Cerebellar cortex (tissue), 1 donor: ENCODE measurements at places on chromosomes 2 and 18.
A peak's percentile ranks its signal among the peaks of the same experiment; 100 is the strongest.

DNA sequence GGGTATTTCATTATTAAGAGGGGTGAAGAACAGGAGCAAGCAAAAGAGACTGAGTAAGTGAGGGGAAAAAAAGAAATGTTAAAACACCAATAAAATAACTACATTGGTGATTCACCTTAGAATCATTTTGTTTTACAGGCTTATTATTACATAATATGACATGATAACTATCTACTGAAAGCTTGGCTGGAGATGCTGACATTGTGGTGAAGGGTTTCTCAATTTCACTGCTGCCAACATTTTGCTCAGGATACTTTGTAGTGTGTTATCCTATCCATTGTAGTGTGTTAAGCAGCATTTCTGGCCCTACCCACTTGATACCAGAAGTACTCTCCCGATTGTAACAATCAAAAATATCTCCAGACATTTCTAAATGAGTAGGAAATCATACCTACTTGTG, 1564.6 kb upstream of the NXPH2 start:
- DNase-seq = no peak

- DNase-seq = no peak
Measured at GRCh38 chr2:170744248-170745002, 25.8 kb upstream of the ERICH2 start.

DNA sequence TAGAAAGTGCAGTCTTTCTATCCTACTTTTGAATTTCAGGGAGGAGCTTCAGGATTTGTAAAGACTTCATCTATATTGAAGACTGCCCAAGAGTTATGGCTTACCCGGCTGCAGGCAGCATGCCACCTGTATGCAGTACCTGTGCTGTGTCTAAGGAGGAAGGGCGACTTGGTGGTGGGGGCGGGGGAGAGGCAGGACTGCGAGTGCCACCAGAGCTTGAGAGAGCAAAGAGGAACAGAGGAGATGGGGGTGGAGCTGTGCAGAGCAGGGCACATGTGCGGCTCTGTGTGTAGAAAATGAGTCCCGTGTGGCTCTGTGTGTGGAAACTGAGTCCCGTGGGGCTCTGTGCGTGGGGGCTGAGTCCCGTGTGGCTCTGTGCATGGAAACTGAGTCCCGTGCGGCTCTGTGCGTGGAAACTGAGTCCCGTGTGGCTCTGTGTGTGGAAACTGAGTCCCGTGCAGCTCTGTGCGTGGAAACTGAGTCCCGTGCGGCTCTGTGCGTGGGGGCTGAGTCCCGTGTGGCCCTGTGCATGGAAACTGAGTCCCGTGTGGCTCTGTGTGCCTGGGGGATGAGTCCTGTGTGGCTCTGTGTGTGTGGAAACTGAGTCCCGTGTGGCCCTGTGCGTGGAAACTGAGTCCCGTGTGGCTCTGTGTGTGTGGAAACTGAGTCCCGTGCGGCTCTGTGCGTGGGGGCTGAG, 43.2 kb downstream of the LDLRAD4 start:
- no peak for DNase-seq

GRCh38 chr2:23399674-23400261, 14.8 kb downstream of the KLHL29 start:
- no peak for DNase-seq

DNA sequence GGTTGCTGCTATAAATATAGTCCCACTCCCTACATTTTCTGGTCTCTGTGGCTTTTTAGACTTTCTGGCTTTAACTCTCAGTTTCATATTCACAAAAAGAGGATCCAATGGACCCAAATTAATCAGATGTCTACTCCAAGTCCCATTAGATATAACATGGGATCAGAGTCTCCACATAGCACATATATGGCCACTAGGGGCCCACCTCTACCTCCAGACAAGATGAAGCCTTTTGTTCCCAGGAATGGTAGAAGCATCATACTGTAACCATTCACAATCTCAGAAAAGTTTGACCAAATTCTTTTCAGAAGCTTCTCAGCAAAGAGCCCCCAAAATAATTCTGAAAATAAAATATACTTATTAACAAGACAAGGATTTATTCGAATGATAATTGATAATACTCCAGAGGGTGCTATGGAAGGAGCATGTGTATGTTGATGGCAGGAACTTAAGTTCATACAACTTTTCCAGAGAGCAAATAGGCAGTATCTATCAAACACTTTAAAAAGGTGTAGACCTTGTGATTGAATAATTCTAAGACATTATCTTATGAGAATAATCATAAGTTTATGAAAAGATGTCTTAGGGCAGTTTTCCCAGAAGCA, 382.3 kb upstream of the CRIM1 start:
- peak; percentile 23 for DNase-seq

GRCh38 chr18:57052173-57052572, 94.7 kb upstream of the BOD1L2 start:
- DNase-seq = no peak

DNA sequence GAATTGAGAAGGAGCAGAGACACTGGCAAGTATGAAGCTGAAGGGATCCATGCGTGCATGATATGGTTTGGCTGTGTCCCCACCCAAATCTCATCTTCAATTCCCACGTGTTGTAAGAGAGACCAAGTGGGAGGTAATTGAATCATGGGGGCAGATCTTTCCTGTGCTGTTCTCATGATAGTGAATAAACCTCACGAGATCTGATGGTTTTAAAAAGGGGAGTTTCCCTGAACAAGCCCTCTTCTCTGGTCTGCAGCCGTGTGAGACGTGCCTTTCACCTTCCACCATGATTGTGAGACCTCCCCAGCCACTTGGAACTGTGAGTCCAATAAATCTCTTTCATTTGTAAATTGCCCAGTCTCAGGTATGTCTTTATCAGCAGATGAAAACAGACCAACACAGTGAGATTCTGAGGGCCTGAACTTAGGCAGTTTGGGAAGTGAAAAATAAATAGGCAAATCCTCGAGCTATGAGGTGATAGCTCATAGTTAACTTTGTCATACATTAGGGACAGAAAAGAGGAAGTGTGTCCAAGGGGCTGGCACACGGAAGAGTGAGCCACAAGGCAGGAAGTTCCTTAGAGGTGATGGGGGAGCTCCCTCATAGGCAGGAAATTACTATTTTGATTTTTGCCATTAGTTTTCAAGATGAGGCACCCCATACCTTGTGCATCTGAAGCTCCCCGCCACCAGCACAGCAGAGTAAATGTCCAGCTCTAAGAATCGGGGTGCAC, 658.8 kb upstream of the ID2 start:
- DNase-seq = no peak

DNA sequence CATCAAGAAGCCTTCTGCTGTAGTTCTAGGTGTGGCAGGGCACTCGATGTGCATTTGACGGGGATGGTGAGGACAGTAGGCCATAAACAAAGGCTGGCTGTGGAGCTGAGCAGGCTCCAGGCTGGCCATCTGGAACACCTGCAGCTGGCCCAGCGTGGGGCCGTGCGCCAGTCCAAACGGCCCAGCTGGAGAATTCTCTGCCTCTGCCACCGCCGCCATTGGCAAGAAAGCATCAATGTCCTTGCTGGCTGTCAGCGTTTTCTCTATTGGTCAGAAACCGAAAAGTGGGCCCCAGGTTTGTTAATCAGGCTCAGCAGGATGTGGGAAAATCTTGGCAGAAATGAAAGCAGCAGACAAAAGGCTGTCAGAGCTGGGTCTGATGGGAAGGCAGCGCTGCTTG, 24.0 kb upstream of the CTIF start:
- peak; percentile 65 for DNase-seq

DNA sequence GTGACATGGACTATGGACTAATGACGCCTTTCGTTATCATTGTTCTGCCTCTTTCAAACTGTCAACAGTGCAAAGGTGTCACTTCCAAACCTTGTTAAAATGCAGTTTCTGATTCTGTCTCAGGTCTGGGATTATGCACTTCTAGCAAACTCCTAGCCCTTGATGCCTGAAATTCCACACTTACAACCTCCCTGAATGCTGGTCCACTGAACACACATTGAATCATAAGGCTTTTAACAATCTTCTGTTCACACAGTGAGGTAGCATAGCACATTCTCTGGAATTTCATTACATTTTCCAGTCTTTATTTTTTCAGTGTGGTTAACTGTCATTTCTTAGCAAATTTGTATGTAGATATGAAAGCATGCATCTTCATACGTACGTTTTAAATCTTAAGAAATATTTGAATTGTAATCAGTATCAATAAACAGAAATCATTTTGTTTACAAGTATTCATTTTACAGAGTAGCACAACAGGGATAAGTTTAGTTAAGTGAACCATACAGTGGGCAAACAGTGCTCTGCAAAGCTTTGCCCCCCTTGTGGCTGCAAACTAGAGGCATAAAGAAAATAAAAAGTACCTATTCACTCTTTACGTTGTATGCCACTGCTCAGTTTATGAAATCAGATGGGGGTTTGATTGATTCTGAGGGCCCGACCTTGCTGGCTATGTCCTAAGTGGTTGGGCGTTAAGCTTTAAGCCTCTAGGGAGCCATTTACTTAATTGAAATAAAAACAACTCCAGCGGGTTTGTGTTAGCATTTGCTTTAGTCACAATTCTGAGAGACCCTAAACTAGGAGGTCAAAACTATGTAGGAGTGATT, 250.8 kb downstream of the LRRTM1 start:
- DNase-seq = no peak

DNA sequence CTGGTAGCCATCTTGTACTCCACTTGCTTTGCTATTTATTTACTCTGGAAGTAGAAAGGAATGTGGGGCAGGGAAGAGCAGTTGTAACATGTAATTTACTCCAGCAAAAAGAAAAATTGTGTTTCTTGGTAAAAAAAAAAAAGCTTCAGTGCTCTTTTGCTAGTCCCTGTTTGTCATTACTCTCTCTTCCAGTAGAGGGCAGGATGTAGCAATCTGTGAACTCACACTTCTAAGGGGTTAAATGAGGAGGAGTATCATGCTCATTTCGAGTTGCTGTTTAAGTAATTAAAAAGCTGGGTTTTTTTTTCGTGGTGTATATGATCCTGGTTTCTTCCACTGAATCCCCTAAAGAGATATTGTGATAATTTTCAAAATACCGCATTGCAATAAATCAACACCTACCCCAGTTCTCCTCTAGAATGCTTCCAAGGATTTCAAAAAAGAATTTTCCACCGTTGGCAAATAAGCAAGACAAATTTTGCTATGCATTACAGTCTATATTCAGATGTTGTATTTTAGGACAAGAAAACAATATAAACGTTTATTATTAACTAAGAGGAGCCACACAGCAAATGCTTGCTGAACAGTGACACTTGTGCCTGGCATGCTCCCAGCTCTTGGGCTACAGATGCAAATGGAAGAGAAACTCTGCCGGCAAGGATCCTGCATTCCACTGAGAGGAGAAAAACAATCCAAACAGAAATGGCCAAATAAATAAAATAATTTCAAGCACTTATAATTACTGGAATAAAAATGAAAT, 261.6 kb downstream of the ASXL3 start:
- peak; percentile 64 for DNase-seq

DNA sequence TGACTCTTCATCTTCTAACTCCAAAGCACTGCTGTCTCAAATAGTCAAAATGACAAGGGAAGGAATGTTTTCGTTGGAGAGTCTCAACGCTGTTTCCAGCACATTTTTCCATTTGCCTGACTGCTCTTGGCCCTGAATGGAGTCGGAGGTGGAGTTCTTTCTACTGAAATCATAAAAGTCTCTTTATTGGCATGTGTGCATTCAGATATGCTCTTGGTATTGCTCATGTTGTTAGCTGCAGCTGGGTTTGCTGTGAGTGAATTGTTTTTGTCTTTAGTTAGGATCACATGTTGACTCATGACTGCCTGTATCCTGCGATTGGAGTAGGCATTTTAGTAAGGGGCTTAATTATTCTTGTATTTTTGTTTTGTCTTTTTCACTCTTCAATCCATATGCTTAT, 16.8 kb downstream of the TMEM17 start:
- DNase-seq = no peak

DNA sequence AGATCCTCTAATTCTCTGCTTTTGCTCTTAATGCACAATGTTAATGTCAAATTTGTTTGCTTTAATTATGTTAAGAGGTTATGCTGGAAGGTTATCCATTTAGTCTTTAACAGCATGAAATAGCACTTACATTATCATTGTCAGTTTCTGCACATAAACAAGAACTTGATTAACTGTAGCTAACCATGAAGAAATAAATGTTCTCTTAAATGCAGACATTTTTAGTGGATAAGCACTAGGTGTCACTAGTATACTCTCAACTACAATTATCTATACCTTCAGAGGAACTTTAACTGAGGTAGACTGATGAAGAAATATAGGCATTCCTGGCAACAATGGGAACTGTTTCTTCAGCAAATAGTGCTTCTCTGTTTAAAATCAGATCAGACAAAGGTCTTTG, 178.8 kb upstream of the CHST9 start:
- DNase-seq = peak; percentile 2

GRCh38 chr18:77206676-77207374, 42.8 kb upstream of the GALR1 start:
- DNase-seq = no peak

- peak; percentile 33 for DNase-seq
Measured at GRCh38 chr2:3738454-3738853, 35.1 kb downstream of the DCDC2C start.

DNA sequence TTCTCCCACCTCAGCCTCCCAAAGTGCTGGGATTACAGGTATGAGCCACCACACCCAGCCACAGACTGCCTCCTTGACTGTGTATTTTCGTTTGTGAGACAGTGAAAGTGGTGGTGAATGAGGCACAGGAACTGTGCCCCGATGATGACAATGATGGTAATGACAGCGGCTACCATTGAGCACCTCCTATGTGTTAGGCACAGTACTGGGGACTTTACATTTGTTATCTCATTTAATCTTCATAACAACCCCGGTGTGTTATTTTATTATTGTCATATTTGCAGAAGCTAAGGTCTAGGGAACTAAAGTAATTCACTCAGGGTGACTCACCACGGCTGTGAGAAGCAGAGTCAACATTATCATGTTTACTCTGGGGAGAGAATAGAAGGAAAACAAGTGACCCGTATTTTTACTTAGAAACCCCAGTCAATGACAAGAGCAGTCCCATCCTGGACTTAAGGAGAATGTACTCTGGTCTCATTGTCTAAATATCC, 77.6 kb upstream of the ALPP start:
- no peak for DNase-seq

DNA sequence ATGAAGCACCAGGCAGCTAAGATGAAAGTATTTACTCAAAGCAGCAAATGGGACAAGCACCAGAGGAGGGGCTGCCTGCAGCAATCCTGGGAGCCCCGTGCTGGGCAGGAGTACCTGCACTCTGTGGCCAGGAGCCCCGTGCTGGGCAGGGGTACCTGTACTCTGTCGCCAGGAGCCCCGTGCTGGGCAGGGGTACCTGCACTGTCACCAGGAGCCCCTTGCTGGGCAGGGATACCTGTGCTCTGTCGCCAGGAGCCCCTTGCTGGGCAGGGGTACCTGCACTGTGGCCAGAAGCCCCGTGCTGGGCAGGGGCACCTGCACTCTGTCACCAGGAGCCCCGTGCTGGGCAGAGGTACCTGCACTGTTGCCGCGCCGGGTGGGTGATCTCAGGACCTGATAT, 158.6 kb downstream of the MYT1L start:
- no peak for DNase-seq

GRCh38 chr2:233708942-233709341, 3.8 kb upstream of the UGT1A5 start:
- no peak for DNase-seq

- no peak for DNase-seq
Measured at GRCh38 chr2:156322686-156323231, 9.8 kb downstream of the NR4A2 start.

GRCh38 chr2:31920962-31921361, 89.8 kb downstream of the MEMO1 start:
- no peak for DNase-seq

- no peak for DNase-seq
Measured at GRCh38 chr2:222298311-222299150, at the start of gene PAX3. PAX3 (minus strand) TSS chr2:222298998; CDS start chr2:222298615, 383 bp downstream.
